ENCODE measurements at places on chromosomes 2 and 18.

DNA sequence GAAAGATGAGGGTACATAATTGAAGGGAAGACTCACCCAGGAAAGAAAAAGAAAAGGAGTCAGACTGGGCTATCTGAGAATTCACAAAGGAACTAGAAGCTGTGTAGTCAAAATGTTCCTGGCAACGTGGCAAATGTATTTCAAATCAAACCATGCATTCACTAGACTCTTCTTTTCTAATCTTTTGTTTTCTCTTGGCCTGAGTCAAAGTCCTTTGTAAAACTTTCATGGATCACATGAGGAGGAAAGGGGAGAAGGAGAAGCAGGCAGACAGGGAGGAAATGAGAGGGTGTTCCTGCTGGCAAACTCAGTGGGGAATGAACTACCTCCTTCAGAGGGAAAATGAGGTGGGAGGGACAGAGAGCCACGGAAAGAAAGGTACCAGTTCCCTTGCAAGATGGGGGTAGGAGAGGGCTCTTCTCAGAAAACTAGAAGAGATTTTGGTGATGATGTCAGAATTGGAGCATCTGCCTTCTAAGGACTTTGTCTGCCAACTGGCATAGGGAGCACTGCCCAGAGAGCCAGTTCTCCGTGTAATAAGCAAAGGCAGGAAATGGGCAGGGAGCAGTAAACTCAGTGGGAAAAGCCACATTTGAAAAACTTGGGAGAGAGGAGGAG, 51.4 kb downstream of the SLC8A1 start:
- DNase-seq, result no peak

DNA sequence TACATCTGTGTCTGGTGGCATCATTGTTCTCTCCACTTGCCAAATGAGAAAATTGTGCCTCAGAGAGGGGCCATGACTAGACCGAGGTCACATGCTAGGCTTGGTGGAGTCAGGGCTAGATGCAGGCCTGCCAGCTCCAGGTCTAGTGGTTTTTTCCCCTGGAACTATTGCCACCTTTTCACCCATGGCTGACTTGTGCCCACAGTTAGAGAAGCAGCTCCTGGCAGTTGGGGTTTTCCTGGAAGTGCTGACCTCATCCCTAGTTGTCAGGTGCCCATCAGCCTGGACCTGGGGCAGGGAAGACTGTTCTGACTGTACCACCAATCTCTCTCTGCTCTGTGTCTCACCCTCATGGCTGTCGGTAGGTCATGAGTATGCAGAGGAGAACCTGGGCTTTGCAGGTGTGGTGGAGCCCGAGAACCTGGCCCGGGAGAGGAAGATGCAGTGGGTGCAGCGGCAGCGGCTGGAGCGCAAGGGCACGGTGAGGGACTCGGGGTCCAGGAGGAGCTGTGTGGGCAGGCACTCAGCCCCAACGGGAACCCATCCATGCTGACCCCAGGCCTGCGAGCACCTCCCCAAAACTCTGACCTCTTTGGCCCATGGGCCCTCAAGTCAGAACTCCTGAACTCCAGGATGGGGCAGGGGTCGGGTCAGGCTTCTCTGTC, 12.4 kb upstream of the CATIP start:
- no peak for DNase-seq

- no peak for DNase-seq
These were observed 1137.6 kb upstream of the NXPH2 start for GRCh38 chr2:139917690-139918384.

GRCh38 chr18:62928326-62928725, 213.0 kb downstream of the PHLPP1 start:
- DNase-seq, result no peak

- DNase-seq, result no peak
These were observed 139.7 kb downstream of the LRP2 start for GRCh38 chr2:169222665-169223064.

DNA sequence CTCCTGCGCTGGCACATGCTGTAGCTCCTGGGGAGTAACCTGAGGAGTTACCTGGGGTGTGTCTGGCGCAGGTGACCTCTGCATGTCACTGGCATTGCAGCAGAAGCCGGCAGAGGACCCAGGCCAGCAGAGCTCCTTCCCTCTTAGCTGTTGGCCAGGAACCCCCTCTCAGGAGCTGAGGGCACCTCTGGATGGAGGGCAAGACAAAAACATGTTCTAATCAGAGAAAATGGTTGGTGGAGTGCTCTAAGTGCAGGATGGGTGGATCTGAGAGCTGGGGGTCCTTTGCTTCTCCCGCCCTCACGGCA, 44.9 kb upstream of the SNTG2 start:
- no peak for DNase-seq

DNA sequence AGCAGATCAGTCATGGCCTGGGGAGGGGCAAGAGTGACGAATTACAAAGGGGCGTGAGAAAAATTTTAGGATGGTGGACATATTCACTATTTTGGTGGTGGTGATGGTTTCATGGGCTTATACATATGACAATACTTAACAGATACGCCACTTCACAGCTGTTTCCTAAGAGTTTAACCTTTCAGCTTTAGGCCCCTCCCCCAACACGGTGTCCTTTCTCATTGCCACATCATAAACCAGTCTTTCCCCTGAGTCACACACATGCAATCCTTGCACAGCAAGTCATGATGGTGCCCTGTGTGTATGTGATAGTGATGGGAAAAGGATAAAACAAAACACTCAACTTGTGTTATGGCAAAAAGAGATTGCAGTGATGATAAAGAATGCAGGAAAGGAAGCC, 47.6 kb upstream of the IL1R1 start:
- no peak for DNase-seq

GRCh38 chr2:97348841-97349240, 235.9 kb downstream of the ANKRD36 start:
- no peak for DNase-seq

- DNase-seq, result no peak
These were observed 83.9 kb downstream of the FAM228A start for GRCh38 chr2:24258718-24259117.

- peak; percentile 59 for DNase-seq
These were observed 57.5 kb upstream of the AGPS start for GRCh38 chr2:177334940-177335543.

DNA sequence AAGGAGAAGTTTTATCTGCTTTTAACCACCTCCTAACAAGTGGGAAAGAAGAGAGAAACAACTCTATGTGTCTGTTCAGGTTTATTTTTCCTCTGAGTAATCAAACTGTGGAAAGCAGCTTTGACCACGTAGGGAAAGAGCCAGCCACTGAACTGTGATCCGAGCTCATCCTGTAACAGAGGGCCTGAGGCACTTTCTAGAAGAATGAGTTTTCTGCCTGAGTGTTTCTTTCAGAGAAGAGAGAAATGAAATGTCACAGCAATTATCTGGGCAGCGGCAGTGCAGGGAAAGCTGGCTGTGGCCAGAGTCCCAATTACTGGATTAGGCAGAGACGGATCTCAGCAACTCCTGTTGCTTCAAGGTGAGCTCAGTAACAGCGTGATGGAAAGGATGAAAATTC, 151.9 kb downstream of the CD226 start:
- no peak for DNase-seq

DNA sequence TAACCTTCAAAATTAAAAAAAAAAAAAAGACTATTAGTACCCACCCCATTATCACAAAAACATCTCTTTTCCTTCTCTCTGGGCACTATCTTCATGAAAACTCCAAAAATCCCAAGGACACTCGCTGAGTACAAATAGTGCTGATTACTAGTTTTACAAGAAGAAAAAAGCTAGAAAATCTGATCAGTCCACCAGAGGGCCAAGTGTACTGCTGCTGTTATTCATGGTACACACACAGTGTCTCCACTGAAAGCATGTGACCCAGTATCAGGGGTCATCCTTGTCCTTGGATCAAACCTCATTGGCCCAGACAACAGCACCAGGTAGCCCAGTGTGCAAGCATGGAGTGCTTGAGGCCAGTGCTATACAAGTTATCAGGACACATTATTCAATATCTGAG, 382.7 kb upstream of the KLHL29 start:
- no peak for DNase-seq

GRCh38 chr2:203913947-203914346, 22.6 kb upstream of the ICOS start:
- DNase-seq, result no peak

- DNase-seq, result peak; percentile 59
These were observed 137.1 kb downstream of the ARHGAP28 start for GRCh38 chr18:6866552-6867085.

DNA sequence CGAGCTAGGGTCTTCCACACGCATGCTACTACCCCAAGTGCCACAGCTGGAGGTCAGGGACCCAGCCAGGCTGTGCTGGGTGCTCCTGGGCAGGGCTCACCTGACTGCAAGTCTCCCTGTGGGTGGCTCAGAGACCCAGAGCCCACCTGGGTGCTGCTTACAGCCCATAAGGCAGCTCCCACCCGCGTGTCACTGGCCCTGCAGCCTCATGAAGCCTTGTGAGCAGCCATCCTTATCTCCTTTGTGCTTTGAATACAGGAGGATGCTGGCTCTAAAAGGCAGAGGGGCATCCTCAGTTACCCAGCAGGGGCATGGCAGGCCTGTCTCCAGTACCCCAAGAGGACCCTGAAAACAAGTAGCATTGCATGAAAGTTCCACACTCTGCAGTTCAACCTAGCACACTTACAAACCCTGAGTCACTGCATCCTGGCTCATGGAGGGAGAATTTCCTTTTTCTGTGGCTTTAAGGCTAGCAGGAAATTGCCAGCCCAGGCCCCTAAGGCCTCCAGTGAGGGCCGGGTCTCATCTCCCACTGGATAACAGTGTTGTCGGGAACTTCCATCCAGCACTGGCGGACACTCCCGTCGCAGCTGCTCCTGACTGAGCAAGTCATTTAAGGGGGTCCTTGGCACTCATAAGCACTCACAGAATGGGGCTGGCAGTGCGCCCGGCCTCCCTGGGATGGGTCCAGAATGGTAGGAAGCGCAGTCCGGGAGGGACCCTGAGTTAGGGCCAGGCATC, 137.1 kb downstream of the RPIA start:
- DNase-seq, result peak; percentile 21

DNA sequence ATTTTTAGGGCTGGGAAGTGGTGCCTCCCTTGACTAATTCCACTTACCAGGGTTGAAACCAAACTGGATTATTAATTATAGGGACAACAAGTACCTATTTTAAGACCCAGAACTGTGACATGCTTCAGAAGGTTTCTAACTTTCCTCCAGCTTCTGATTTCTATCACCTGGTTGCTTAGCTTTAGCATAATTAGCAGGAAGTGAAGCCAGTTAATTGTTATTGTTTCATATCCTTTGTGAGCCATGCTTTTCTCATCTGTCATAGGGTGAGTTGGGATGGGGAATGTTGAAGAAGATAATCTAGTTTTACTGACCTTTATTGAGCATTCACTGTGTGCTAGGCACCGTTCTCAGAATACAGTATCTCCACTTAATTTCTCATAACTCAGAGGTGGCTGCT, 3.2 kb downstream of the YPEL5 start:
- DNase-seq, result no peak

DNA sequence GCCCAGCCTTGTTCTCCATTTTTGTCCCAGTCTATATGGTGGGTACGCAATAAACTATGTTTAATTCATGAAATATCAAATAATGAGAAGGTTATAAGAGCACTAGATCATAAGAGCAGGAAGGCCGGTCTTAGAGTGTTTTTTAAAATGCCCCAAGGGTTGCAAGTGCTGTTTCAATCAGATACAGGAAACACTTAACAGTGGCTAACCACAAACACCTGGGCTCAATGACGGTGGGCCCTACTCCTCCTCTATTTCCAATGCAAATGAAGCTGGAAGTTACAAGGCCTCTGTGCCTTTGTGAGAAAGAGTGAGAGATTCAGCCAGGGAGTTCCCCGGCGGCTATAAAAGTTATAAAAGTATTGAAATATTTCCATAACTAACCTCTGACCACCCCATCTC, 18.9 kb upstream of the WDR33 start:
- DNase-seq, result no peak

DNA sequence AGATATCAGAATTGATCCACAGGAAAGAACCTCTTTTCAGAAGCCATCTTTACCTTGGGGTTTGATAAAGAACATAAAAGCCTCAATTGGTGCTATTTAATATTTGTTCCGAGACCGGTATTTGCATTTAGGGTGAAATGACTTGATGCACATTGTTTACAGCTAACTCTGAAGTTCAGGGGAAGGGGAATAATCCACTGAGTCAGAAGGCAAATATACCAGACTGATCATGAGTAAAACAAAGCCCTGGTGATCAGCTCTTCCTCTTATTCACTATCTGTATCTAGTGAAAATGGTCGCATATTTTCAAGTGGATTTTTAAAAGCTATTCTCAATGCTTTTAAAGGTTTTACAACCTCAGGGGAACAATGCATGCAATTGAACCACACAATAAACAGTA, 53.0 kb upstream of the ATP8B1 start:
- DNase-seq, result no peak

DNA sequence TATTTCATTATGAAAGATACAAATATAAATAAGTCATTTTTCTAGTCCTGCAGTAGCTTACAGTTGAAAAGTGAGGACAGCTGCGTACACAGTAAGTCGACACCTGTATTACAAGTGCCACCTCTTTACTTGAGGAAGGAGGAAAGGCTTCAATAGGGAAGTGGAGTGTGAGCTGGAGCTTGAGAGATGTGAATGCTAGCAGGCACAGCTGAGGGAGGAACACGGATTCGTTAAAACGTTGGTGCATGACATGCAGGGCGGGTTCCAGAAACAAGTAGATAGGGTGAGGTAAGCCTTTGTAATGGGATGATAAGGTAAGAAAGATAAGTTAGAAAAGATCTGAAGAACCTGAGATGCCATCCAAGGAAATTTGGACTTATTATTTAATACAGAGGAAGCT, 98.1 kb upstream of the CSRNP3 start:
- peak; percentile 83 for DNase-seq

GRCh38 chr2:113028112-113028511, 22.9 kb downstream of the IL36A start:
- no peak for DNase-seq

- no peak for DNase-seq
These were observed 111.5 kb upstream of the MGAT5 start for GRCh38 chr2:134142341-134142738.

DNA sequence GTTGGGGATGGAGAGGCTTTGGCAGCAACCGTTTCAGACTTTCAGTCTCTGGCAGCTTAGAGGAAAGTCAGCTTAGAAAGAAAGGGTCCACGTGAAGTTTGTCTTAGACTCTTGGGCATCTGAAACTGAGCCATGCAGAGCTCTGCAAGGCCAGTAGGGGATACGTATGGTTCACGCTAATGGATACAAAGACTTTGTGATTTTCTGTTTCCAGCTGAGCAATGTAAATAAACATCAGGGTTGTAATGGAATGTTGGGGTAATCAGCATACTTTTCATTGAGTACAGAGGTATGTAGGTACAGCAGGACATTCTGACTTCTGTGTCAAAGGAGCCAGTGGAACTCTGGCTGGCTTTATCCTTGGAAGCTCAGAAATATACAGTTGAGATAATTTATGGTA, 31.0 kb downstream of the RALB start:
- DNase-seq, result no peak

GRCh38 chr2:47031909-47032668, 116.5 kb upstream of the MCFD2 start:
- DNase-seq, result no peak

DNA sequence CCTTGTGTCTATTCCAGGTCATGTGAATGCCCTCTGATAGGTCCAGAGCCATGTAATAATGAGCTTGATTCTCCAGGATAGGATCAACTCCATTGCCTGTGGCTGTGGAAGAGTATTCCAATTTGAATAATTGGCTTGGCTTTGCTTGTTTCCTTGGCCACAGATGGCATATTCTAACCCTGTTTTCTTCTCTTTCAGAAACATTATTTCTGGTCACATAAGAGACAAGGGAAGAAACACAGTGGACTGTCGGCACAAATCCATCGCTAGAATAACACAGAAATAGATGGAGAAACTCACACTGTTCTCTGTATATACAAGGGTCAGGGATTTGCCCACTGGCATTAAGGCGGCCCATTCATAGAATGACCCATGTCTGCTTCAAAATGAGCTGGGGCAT, 278.4 kb upstream of the CCDC68 start:
- no peak for DNase-seq

All from NCI-H1105 (cell line).